Activated CD8-positive, alpha-beta T cell treated with anti-CD3 and anti-CD28 coated beads for 36 hours (primary cell): ENCODE measurements at places on chromosomes 6 and 20. TPM values are rescaled to one million over a fixed set of nuclear protein-coding genes. Genes with fewer than 3 reads are reported as not detected.

Gene DEF6
- total RNA-seq = 99.1 TPM

Gene ANKEF1
- 0.45 TPM for total RNA-seq

Gene SLC17A2
- not detected for total RNA-seq

Gene MICB
- 17.0 TPM for total RNA-seq

Gene OXT
- total RNA-seq = not detected

GRCh38 chr6:110826236-110827129 lies 11.2 kb upstream of the CDK19 start:
- no peak for DNase-seq

GRCh38 chr20:13174402-13174801 lies 46.7 kb upstream of the ISM1 start:
- DNase-seq = no peak

GRCh38 chr6:71043902-71044301 lies 87.0 kb upstream of the B3GAT2 start:
- no peak for DNase-seq

DNA sequence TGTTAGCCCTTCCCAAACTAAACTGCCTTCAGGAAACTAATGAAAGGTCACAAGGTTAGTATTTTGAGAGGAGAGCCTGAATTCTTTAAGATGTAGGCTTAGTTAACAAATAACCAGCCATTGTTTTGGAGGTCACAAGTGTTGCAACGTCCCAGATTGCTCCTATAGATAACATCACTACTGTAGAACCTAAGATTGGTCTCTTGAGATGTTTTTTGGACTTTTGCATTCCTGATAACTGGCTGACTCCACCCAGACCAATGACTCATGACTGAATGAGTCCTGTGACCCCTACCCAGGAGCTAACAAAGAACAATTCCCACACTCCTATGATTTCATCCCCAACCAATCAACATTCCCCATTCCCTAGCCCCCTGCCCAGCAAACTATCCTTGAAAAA lies 178.8 kb downstream of the SCP2D1 start:
- no peak for DNase-seq

DNA sequence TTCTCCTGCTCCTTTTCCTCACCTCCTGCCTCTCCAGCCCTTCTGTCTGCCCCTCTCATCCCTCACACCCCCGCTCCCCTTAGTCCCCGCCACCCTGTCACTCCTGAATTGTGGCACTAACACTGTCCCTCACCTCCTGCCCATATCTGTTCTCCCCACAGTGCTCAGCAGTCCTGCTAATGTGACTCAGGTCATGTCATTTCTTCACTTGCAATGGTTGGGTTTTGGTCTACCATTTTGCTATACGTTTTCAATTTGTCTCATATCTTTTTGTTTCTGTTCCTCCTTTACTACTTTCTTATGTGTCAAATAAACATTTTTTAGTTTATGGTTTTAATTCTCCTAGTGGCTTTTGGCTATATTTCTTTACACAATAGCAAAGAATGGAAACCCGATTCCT lies 1.3 kb upstream of the HLA-B start:
- no peak for DNase-seq
